Kidney (tissue), 22 donors: ENCODE measurements at places on chromosomes 5 and 9.

DNA sequence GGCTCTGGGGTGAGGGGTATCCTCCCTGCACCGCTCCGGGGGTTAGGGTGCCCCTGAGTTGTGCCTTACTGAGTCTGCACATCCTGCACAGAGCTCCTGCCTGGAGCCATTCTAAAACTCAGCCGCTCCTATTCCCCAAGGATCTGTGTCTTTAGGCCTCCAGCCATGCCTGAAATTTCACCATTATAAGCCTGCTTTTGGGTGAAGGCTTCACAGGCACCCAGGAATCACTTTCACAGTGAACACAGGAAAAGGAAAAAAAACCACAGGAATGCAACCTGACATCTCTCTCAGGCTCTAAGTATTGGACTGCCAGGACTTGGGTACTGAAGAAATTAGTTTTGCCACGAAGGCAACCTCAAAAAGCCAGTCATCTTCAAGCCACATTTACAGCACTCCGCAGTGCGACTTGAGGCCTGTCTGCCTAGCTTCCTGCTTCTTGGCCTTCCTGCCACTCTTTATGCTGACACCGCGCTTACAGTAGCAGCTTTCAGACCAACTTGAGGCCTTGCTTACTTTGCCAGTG, 30.9 kb downstream of the GALNT10 start:
- peak; percentile 48 for DNase-seq

DNA sequence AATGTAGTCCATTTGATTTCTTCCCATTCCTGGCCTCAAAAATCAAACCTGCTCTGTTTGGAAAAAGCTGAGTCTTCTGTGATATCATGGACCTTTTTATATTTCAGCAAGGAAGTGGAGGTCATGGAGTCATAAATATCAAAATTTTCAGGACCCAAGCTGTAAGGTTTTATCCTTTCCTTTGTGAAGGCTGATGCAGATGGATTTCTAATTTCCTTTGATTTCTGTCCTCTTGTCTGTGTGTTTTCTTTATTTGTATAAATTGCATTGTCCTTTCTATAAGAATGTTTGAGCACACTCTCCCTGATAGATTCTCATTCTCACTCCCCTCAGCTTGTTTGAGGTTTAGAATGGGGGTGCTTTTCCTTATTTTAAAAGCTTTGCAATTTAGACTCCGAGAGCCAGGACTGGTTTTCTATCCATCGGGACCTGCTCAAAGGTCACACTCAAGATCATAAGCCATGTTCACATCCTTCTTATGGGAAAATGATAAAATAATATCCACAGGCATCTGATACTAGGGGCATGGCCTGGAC, 127.4 kb upstream of the TMEM161B start:
- no peak for DNase-seq

DNA sequence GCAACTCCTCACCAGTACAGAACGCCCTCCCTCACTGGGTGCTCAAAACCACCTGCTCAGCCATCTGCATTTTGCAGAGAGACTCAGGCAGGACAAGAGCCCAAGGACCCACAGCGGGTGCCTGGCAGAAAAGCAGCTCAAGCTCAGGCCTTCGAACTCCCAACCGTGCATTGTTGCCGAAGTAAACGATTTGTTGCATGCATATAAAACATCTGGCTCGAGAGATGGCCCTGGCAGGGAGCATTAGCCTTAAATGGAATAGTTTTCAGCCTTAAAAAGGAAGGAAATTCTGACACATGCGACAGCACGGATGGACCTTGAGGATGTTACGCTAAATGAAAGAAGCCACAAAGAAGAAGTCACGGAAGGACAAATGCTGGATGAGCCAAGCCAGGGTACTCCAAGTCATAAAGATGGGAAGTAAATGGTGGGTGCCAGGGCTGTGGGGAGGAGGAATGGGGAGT, 160.4 kb upstream of the PHYKPL start:
- DNase-seq = peak; percentile 39

DNA sequence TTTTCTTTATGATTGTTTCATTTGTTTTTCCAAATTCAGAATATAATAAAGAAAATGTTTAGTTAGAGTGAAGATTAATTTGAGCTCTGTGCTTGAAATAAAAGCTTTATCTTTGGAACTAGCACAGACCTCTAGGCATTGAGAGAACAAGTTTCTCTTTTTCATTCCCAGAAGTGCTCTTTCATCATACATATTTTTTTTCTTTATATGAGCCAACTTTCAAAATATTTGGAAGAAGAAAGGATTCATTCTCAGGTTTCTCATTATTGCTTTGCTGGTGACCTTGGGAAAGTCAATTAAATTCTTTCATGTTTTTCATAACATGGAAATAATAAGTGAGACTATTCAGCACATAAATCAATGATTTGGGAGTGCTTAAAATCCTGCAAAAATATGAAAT, 16.8 kb downstream of the CTXN3 start:
- DNase-seq = no peak

DNA sequence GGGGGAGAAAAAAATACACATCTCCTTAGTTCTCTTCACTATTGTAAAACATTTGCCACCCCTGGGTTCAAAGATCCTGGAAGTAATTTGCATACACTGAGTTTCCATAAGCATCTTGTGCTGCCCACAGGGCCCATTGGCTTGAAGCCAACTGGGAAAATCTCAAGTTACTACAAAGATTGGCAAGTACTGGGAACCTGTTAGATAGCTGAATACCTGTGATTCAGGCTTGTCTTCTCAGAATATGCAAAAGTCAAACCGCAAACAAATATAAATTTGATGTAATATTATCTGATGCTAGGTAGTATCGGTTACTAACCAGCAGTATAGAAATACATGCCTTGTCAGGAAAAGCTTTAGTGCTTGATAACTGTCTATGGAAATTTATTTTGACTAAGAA, 156.9 kb upstream of the FST start:
- no peak for DNase-seq

DNA sequence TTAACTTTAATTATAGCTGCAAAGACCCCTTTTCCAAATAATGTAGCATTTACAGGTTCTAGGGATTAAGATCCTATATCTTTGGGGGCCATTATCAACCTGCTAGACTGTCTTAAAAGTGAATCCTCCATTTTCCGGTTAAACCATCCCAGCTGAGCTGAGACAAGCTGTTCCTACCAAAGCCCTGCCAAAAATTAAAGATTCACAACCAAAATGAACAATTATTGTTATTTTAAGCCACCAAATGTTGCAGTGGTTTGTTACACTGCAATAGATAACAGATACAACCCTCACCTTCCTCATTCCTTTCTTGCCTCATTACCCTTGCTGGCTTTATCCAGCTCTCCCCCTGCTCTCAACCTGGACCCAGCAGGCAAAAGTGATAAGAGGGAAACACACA, 343.4 kb downstream of the CDK5RAP2 start:
- no peak for DNase-seq

- no peak for DNase-seq
Observed at GRCh38 chr5:149060325-149060724, 2.5 kb downstream of the SH3TC2 start.

- no peak for DNase-seq
Observed at GRCh38 chr9:135260221-135261180, 173.0 kb downstream of the OLFM1 start.
